ENCODE measurements at places on chromosomes 7 and 10.

GRCh38 chr10:5400468-5401240 is 4.0 kb downstream of the TUBAL3 start:
- DNase-seq, result no peak

DNA sequence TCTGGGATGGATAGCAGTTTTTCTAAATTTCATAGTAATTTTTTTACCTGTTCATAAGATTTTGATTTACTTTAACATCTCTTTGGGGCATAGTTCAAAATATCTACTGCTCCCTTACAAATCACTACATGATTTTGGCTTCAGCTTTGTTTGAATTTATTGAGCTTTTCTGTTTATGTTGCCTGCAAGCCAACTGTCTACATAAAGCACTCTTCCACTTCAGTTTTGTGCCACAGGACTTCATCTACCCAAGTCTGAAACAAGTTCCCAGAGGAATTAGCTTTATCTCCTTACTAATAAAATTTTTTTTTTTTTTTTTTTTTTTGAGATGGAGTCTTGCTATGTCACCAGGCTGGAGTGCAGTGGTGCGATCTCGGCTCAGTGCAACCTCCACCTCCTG is 45.4 kb upstream of the KMT2E start:
- DNase-seq, result no peak

DNA sequence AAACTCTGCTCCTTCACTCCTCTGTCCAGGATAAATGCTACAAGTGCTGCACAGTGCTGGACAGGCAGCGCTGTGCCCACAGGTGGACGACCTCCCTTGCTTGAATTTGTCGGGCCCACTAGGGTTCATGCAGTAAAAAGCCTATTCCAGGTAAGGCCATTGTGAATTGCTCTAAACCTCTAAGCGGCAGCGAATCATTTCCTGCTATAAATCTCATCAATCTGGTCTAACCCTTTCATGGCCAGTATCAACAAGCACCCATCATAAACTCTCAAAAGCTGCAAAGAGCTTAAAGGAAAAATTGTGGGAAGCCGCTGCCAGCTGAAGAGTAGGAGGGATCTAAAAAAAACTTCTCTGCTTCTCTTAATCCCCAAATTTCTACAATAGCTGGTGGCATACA is 134.2 kb downstream of the SLC25A13 start:
- DNase-seq, result no peak

DNA sequence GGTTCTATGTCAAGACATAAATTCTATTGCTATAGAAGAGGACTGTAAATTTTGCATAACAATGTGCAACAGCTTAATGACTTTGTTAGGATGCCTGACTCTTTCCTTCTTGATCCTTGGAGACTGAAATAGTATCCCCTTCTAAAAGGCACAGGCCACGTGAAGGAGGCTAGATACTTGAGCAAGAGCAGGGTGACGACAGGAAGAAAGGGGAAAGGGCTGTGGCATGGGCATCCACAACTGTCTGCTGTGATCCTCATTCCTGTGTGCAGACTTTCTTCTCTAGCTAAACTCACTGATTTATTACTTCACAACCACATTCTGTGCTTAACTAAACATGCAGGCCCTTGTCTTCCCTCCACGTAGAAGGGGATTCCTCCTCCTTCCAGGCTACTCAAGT is 1111.8 kb upstream of the C7orf33 start:
- no peak for DNase-seq

GRCh38 chr10:103558911-103559310 is 65.4 kb downstream of the NEURL1 start:
- no peak for DNase-seq

GRCh38 chr10:113991091-113991860 is 52.4 kb upstream of the ADRB1 start:
- no peak for DNase-seq

- DNase-seq, result no peak
Observed at GRCh38 chr10:113550365-113550764, 2.5 kb upstream of the HABP2 start.

- DNase-seq, result no peak
Observed at GRCh38 chr7:92834507-92835260, 1.7 kb downstream of the CDK6 start.

GRCh38 chr7:35717013-35717412 is 22.1 kb upstream of the HERPUD2 start:
- no peak for DNase-seq

GRCh38 chr10:24706479-24707118 is 17.1 kb downstream of the ARHGAP21 start:
- no peak for DNase-seq

GRCh38 chr10:10794046-10794445 is 223.6 kb upstream of the CELF2 start:
- DNase-seq, result no peak

DNA sequence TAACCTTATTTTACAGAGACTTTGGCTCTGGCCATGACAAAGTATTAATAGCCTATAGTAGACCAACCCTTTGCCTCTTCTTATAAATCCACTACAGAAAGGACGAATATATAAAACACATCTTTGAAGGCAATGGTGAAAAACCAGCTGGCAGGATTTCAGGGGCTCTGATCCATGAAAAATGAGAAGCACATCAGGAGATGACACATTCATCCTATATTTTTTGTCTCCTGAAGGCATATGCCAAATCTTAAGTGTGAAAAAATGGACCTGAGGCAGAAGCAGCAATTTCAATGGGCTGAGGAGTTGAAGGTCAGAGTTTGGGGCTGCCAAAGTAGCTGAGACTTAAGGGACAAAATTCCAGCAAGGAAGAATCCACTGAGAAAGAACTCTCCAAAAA is 14.4 kb downstream of the RNF216 start:
- no peak for DNase-seq

GRCh38 chr10:118173296-118173695 is 126.6 kb upstream of the RAB11FIP2 start:
- no peak for DNase-seq

DNA sequence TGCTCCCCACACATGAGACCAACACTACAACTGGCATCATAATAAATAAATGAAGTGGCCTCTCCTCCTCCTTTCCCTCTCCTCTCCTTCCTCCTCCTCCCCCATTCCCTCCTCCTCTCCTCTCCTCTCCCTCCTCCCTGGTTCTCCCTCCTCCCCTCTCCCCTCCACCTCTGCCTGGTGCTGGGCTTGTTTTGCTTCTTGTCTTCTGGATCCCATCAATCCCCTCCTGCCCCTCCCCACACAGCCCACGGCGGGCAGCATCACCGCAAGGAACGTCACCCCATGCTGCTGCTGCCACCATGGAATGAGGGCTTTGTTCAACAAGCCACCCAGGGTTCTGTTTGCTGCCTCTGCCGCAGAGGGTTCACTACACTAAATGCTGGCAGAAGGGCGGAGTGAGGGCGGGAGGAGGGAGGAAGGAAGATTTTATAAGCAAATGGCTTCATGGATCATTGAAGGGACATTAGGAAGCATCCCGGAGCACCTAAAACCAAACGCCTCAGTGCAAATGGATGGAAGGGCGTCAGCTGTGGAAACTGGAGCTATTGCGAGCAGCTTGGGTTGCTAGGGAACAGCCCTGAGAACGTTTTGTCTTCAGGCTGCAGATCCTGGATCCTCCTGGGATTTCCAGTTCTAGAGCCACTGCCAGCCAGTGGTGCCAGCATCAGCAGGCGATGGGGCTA is 379.7 kb upstream of the ZMIZ1 start:
- no peak for DNase-seq

- no peak for DNase-seq
Observed at GRCh38 chr10:75620356-75620755, 188.9 kb downstream of the LRMDA start.

DNA sequence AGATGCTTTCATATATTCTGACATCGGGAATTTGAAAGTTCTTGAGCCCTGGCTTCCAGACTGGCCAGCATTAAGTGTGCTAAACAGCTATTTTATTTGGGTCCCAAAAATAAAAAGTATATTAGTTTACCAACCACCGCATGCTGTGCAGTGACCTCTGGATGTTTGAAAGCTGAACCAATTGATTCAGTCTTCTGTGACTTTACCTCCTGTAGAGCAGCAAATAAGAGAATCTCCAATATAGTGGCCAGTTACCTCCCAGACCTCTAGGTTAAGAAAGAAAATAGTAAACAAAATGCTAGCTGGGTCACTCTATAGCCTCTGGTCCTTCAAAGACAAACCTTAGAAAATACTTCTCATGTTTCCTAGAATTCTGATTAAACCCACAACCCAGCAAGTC is 424.6 kb upstream of the NFE2L3 start:
- no peak for DNase-seq

- no peak for DNase-seq
Observed at GRCh38 chr10:76961841-76962240, 675.8 kb downstream of the KCNMA1 start.

DNA sequence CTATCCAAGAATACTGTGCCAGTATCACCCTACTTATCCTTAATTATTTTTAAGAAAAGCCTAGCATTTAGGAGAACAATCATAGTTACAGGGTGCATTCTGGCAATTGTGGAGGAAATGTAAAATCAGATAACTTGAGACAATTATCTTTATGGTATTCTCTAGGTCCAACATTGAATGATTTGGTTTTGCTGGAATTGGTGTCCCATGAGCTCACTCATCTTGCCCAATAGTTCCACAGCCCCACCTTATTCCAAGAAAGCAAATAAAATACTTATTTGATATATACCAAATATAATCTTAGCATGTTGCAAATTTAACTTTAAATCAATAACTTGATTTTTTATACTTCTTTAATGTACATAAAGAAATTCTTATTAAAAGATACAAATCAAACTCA is 65.3 kb downstream of the DGKB start:
- DNase-seq, result no peak

DNA sequence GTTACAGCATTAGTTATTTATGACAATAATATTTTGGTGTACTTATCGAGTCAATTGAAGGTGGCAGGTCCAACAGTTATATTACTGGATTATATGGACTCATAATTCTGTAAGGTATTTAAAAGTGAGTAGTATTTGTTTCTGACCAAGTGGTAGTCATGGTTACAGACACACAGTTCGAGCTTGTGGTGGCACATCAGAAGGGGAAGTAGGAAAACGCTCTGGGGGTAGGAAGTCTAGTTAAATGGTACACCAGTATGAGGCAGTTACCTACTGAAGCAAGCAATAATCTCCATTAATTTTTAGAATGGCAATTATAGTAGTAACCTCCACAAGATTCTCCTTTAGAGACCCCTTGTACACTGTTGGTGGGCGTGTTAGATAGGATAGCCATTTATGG is 541.2 kb downstream of the ETV1 start:
- DNase-seq, result no peak

DNA sequence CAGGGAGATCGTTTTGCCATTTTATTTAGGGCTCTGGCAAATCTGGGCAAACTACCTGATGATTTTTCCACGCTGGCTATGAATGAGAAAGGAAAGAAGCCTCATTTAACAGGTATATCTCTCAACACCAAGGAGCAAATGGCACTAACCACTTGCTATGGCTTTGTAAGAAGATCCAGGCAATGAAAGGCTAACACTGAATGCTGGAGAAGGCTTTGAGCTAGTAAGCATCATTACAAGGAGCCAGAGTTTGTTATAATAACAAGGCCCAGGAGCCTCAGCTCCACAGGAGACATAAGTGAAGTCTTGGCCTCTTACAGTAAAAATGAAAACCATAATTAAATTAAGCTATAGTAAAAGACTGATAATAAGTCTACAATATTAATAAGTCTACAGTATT is 123.1 kb downstream of the CNOT4 start:
- DNase-seq, result no peak

- no peak for DNase-seq
Observed at GRCh38 chr7:156005202-156005691, 193.0 kb upstream of the SHH start.

GRCh38 chr10:102159831-102160230 is 7.6 kb downstream of the NOLC1 start:
- no peak for DNase-seq

Measured in stimulated activated CD8-positive, alpha-beta memory T cell treated with anti-CD3 and anti-CD28 coated beads, Interleukin-2, amount 100 ng/mL, for 1 hour (primary cell).